Stimulated activated CD4-positive, alpha-beta T cell treated with anti-CD3 and anti-CD28 coated beads, Interleukin-12 subunit alpha, Interleukin-12 subunit beta, amount 100 ng/mL, for 4 hours (primary cell): ENCODE measurements at places on chromosomes 6 and 20.

GRCh38 chr6:42974919-42975505 is 4.0 kb downstream of the PEX6 start:
- DNase-seq: no peak

- DNase-seq: no peak
These were observed 2.6 kb downstream of the BNIP5 start for GRCh38 chr6:36333931-36334725.

GRCh38 chr6:118659513-118660217 is 8.3 kb upstream of the CEP85L start:
- no peak for DNase-seq

DNA sequence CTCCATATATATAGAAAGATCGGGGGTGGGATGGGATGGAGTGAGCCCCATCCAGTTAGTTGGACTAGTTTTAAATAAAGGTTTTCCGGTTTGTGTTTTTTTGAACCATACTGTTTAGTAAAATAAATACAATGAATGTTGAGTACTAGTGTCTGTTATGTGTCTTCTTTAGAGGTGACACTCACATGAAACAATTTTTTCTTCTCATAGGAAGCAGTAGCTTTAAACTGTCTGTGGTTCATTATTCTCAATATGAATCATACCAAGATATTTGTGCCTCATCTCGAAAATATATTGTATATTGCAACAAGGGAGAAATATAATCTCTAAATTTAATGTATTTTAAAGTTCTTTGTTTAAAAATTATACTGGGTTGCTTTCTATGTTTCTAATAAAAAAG is 33.4 kb downstream of the HSF2 start:
- DNase-seq: no peak

DNA sequence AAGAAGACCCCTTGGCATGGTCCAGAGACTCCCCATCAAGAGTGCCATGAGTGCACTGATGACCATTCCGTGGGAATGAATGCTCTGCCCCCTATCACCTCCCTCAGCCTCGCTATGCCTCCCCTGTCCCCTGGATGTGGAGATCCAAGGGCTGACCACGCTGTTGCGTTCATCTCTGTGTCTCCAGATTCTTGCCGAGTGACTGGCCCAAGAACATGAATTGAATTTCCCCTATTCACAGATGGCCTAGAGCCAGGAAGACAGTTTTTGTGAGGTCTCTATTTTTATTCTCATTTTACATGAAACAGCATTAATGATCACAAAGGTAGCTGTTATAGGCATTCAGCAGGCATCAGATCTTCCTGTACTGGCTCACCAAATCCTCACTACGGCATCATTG is 33.6 kb downstream of the MAFB start:
- DNase-seq: no peak

- no peak for DNase-seq
These were observed 497.9 kb upstream of the JARID2 start for GRCh38 chr6:14747881-14748520.

DNA sequence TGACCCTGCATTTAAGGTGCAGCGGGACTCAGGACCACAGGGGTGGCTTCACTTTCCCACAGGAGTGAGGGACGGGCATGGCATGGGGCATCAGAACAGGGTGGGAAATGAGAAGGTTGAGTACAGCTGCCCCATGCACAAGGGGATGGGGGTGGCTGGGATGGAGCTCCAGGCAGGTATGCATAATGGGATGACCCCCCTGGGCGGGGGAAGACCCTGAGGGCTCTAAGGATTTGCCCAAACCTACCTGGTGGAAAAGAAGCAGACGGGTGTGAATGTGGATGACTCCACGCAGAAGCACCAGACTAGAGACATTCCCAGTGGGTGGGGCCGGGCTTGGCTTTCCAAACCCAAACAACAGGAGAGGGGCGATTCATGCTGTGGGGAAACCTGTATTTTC is 200.3 kb downstream of the SYNDIG1 start:
- no peak for DNase-seq

GRCh38 chr6:74979065-74979766 is 226.6 kb downstream of the COL12A1 start:
- DNase-seq: no peak

DNA sequence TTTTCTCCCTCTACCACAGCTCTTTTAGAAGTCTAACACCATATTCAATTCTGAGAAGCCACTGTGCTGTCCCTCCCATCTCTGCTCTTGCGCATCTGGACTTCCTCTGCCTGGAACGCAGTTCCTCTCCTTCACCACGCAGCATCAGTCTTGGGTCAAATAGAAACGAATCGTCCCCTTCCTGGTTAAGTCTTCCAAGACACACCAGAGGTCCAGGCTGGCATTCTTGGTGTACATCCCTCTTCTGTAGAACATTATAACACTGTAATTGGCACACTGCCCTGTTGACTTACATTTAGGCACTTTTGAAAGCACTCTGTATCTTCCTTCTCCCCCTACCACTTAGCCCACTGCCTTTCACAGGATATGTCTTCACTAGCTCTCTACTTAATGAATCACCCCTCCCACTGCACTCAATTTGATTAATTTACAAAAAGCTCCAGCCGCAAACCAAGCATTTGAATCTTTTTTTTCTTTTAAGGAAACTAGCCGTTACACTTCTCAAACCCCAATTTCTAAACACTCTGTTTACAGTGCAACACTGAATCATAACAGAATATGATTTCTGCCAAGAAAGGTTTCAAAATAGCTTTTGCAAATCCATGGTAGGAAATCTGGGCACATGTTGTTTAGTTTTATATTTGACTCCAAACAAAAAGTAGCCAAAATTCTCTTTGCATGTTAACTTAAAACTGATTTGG is 140.8 kb upstream of the CARMIL1 start:
- peak; percentile 48 for DNase-seq

DNA sequence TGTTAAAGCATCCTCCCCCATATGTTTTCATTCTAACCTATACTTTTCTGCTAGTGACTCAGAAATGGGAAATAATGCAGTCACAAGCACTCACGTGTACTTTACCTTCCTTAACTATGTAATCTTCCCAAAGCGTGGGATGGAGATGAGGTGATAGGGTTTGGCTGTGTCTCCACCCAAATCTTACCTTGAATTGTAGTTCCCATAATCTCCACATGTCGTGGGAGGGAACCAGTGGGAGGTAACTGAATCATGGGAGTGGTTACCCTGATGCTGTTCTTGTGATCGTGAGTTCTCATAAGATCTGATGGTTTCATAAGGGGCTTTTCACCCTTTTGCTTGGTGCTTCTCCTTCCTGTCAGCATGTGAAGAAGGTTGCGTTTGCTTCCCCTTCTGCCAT is 35.4 kb downstream of the AGPAT4 start:
- DNase-seq: no peak

DNA sequence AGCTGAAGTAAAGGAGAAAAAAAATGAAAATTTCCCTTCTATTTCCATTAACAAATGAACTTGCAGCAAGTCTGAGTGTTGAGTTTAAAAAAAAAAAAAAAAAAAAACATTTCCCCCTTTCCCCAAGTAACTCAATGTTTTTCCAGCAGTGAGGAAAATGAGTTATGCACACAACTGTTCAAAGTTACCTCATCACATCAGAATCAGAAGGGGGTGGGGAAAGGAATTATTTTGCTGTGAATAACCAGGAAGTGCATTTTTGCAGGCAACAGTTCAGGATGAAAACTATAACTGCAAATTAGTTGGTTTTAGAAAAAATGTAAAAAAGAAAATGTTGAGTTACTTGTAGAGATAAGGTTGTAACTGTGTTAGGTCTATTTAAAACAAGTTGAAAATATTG is 568.9 kb upstream of the CITED2 start:
- no peak for DNase-seq

- no peak for DNase-seq
These were observed 447.9 kb downstream of the TFAP2B start for GRCh38 chr6:51266604-51267003.

DNA sequence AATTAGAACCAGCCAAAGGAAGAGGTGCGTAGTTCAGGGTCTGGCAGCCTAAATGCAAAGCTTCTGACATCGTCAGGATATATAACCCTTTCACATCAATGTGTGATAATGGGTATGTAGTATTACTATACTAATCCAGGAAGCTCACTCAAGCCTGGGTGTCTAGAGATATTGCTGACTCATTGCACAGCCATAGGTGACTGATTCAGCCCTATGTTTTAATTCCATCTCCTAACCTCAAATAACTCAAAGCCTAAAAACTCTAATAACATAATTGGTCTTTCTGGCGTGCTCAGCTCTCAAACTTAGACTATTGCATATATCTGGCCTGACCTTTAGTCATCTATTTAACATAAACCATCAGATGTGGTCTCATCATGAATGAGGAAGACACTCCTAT is 658.4 kb downstream of the TBC1D32 start:
- no peak for DNase-seq

- no peak for DNase-seq
These were observed 173.6 kb downstream of the ANKRD60 start for GRCh38 chr20:58054780-58055373.

DNA sequence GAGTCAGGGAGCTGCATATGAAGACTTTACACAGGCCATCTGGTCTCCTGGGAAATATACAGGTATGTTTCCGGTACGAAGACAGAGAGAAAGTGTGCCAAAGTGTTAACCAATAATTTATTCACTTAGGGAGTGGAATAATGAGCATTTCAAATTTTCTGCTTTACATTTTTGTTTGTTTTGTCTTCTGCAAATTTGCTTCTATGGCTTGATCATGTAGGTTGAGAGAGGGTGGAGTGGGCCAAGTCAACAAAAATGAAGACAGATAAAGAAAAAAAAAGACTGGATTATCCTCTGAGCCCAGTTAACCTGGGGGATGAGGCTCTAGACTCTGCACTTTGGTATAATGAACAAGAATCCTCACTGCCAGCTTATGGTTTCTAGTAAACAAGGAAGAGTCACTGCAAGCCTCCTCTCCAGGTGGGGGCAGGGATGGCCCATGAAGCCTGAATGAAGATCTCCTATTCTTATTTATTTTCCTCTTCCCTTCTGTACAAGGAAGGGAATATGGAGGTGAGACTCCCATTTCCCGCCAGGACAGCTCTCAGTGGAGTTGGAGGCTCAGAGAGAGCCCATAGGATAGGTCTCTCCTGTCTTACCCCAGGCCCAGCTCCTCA is 37.7 kb downstream of the KCNK17 start:
- DNase-seq: no peak

- DNase-seq: no peak
These were observed 90.2 kb downstream of the GMDS start for GRCh38 chr6:2155206-2155605.

GRCh38 chr6:3546121-3546520 is 89.3 kb upstream of the SLC22A23 start:
- DNase-seq: no peak

- no peak for DNase-seq
These were observed 8.1 kb upstream of the UBR2 start for GRCh38 chr6:42555477-42556457.

DNA sequence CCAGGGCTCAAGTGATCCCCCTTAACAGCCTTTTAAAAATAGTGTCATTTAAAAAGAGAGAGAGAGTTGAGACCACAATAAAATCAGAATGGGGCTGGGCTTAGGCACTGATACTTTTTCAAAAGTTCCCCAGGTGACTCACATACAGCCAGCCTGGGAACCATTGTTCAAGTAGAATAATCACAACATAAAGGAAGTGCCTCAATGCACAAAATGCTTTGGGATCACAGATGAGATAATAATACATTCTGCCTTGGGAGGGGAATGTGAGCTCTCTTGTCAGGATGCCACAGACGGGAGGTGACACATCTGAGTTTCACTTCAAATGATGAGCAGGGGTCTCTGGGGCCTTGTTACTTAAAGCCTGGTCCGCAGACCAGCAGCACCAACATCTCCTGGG is 34.0 kb upstream of the GABRR1 start:
- no peak for DNase-seq

DNA sequence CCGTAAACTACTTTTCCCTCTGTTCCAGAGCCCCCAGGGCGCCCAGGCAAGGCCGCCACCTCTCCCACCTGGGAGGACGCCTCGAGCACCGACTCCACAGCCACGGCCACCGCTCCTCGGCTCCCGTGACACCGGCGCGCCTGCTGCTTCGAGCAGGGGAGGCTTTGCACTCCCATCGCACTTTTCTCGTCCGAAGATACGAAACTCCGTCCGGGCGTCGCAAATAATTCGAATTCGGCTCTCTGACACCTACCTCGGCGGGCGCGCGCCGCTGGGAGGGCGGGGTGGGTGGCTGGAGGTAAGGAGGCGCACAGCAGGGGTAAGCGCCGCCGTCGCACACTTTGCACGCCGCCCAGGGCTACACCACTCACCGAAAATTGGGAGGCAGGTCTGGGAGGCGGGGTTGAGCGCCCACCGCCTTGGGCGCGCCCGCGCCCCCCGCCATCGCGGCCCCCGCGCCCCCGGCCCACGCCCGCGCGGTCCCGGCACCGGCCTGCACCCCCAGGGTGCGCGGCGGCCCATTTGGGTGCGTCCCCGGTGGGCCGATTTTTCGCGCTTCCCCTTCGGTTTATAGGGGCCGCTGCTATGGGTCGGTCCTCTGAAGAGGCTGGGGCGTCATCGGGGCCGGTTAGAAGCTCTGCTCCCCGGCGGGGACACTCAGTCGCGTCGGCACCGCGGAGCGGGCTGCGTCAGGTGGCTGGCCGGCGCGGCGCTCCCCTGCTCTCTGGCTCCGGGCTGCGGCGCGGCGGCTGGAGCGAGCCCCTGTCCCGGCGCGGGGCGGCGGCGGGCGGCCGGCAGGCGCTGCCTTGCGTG is 36.2 kb downstream of the GNAS start:
- peak; percentile 75 for DNase-seq

DNA sequence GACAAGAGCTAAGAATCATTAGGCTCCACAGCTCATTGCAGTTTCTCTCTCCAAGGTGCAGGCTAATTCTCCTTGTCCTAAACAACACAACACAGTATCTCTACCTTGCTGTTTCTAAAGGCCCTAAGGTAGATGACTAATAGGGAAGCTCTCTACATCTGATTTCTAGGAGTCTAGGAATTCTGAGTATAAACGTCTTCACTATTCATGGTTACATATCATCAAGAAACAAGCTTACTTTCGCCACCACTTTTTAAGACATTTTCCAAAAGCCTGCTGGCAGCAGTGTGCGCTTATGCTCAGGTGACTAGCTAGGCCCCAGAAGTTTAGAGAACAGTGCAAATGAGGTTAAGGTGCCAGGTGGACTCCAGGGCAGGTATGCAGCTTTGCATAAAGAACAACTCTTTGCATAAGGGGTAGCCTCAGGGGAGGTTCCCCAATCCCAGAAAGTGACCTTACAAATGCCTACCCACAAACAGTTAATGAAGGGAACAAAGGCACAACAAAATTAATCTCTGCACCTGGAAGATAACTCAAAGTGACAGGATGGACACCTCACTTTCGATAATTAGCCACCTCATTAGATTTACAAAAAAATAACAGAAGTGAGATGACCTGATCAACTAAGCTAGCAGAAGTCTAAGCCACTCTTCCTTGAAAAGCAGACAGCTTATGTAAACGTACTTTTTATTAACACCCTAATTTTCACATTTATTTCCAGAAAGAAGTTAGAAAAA is 20.1 kb downstream of the B4GALT5 start:
- DNase-seq: no peak
